ENCODE measurements at places on chromosomes 12 and 14.

- no peak for DNase-seq
Observed at GRCh38 chr14:40280652-40281051, 848.4 kb upstream of the FBXO33 start.

GRCh38 chr12:129873833-129874208 lies 30.0 kb downstream of the TMEM132D start:
- DNase-seq: no peak

DNA sequence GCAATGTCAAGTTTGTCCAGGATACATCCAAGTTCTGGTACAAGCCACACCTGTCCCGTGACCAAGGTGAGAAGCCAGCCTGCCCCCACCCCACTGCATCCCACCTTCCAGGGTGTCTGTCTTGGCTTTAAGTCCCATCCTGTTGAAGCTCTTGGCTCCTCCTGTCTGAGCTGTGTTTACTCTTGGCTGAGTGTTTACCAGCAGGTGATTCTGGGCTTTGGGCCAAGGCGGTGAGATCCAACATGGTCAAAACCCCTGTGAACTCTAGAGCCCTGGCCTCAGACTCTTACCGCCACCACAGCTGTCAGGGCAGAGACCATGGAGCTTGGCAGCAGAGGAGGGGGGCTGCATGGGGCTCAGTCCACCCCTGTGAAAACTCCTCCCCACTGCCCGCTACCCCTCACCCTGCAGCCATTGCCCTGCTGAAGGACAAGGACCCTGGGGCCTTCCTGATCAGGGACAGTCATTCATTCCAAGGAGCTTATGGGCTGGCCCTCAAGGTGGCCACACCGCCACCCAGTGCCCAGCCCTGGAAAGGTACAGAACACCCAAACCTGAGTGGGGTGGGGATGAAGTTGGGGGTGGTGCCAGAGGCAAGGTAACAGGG lies 11.6 kb downstream of the TNS2 start:
- DNase-seq: no peak

- DNase-seq: peak; percentile 65
Observed at GRCh38 chr12:27554421-27555186, 30.6 kb downstream of the PPFIBP1 start.

GRCh38 chr12:6494258-6494743 lies 399 bp downstream of the NCAPD2 start:
- DNase-seq: no peak

DNA sequence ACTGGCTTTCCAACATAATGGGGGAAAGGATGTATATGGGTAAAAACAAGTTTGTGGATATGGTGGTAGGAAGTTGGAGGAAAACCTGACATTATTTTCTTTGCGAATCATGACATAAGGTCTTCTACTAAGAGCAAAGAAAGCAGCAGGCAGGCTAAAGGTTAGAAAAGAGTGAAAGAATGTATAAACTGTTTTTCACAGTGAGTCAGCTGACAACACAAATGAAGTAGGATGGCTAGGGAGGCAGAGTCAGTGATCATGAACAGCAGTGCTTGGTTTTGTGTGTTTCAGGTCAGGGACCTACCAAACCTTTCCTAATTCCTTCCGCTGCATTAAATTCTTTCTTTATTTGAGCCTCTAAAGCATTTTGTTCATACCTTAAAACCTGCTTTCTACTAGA lies 46.3 kb upstream of the CATSPERB start:
- DNase-seq: no peak
